ENCODE measurements at places on chromosomes 4 and X.

- no peak for DNase-seq
These were observed 111.6 kb upstream of the WDR17 start for GRCh38 chr4:175953960-175954521.

DNA sequence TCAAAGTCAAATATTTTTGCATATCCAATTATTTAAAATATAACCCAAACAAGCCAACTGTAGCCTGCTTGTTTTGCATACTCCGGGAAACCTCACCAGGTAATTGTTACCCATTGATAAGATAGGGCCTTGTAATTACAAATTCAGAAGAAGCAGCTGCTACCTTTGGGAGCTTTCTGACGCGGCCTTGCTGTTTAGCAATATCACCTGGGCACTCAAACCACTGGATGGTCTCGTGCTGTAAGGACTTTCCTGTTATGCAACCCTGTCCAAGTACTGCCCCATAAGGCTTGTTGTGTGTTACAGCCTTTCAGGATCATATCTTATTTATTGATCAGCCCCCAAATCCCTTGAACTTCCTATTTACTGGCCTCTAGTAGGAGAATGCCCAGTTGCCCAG lies 52.1 kb downstream of the HS3ST1 start:
- no peak for DNase-seq

GRCh38 chr4:3341760-3342159 lies 48.9 kb downstream of the RGS12 start:
- DNase-seq, result no peak

- no peak for DNase-seq
These were observed 127.9 kb downstream of the OR13H1 start for GRCh38 chrX:131671735-131672134.

DNA sequence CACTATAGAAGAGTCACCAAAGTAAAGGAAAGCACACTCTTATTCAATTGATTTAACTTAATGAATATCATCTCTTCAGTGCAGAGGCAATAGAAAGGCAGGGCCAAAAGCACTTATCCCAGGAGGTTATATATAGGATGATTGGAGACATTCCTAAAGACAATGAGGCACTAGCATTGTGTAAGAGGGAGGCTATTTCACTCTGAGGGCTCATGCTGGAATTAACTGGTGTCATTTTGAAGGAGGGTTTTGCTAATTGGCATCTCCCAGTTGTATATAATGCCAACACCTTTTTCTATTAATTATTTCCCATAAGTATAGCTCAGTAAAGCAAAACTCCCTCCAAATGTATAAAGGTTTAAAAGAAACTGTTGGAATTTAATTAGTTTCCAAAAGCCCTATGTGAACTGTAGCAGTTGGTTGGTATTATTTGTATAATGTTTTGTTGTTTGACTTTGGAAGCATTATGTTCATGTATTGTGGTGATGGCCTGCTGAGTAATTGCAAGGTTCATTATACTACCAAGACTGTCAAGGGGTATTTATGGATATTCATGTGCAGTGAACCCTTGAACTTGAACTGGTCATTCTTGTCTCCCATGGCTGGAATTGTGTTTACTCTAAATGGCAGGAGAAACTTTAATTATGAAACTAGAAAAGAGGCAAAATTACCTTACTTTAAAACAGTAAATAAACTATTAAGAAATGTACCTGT lies 270.3 kb downstream of the BMPR1B start:
- no peak for DNase-seq

Data from CD8-positive, alpha-beta T cell (primary cell).